Activated naive CD8-positive, alpha-beta T cell treated with anti-CD3 and anti-CD28 coated beads, Interleukin-2, amount 50 U/mL, for 24 hours (primary cell): ENCODE measurements at places on chromosomes 1 and 21.
A peak's percentile ranks its signal among the peaks of the same experiment; 100 is the strongest.

- H3K27me3 ChIP-seq = peaks cover 15% of the 10 kb centered on the region
- H3K4me3 ChIP-seq = peak overlapping the region; percentile 81
- H3K36me3 ChIP-seq = peaks cover 3% of the 10 kb centered on the region
- H3K27ac ChIP-seq = peak overlapping the region; percentile 94
- H3K4me1 ChIP-seq = peaks cover 87% of the 10 kb centered on the region
Observed at GRCh38 chr1:156104861-156105832, 9.4 kb upstream of the LMNA start.

GRCh38 chr1:235822685-235823084 lies 44.0 kb downstream of the LYST start:
- no peak overlapping the region for H3K4me3 ChIP-seq
- no peak overlapping the region for H3K27ac ChIP-seq
- H3K36me3 ChIP-seq = peaks cover 38% of the 10 kb centered on the region
- no peaks in the 10 kb centered on the region for H3K27me3 ChIP-seq
- peaks cover 2% of the 10 kb centered on the region for H3K4me1 ChIP-seq

GRCh38 chr1:39882152-39882551 lies 1.2 kb downstream of the TRIT1 start:
- peaks cover 40% of the 10 kb centered on the region for H3K4me1 ChIP-seq
- peaks cover 32% of the 10 kb centered on the region for H3K36me3 ChIP-seq
- peak overlapping the region; percentile 94 for H3K4me3 ChIP-seq
- H3K27ac ChIP-seq = peak overlapping the region; percentile 92

DNA sequence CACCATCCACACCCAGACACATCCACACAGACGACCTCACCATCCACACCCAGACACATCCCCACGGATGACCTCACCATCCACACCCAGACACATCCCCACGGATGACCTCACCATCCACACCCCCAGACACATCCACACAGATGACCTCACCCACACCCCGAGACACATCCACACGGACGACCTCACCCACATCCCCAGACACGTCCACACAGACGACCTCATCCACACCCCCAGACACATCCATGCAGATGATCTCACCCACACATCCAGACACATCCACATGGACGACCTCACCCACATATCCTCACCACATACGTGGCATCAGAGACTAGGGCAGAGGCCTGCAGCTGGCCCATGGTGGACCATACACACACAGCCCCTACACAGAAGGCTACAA lies 14.7 kb upstream of the FABP3 start:
- H3K4me1 ChIP-seq = no peaks in the 10 kb centered on the region
- H3K36me3 ChIP-seq = no peaks in the 10 kb centered on the region
- H3K27ac ChIP-seq = no peak overlapping the region
- H3K27me3 ChIP-seq = peaks cover 6% of the 10 kb centered on the region

GRCh38 chr1:231557411-231557810 lies 28.9 kb downstream of the TSNAX start:
- H3K27ac ChIP-seq = no peak overlapping the region
- H3K4me1 ChIP-seq = peaks cover 14% of the 10 kb centered on the region
- H3K36me3 ChIP-seq = peaks cover 21% of the 10 kb centered on the region
- no peak for DNase-seq
- H3K4me3 ChIP-seq = no peak overlapping the region
- H3K27me3 ChIP-seq = no peaks in the 10 kb centered on the region

DNA sequence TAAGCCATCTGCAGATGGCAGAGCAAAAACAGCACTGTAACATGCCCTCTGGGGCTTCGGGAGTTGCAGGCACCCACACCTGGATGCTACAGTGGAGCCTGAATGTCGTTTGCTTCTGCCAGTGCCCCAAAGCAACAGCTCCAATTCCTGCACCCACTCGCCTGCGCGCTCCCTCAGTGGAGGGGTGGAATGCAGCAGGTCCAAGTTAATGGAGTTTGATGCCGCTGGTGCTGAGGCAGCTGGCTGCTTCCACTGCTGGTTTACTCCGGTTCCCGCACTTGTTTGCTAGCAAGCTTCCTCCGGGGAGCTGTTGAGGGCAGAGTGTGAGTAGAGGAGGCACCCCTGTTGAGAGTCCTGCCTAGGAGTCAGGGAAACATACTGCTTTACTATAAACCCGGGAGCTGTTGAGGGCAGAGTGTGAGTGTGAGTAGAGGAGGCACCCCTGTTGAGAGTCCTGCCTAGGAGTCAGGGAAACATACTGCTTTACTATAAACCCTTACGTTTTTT lies 584.0 kb upstream of the TMPRSS15 start:
- no peaks in the 10 kb centered on the region for H3K27me3 ChIP-seq
- H3K36me3 ChIP-seq = peaks cover 3% of the 10 kb centered on the region
- H3K4me1 ChIP-seq = no peaks in the 10 kb centered on the region
- no peak overlapping the region for H3K4me3 ChIP-seq
- H3K27ac ChIP-seq = no peak overlapping the region
- DNase-seq = no peak

DNA sequence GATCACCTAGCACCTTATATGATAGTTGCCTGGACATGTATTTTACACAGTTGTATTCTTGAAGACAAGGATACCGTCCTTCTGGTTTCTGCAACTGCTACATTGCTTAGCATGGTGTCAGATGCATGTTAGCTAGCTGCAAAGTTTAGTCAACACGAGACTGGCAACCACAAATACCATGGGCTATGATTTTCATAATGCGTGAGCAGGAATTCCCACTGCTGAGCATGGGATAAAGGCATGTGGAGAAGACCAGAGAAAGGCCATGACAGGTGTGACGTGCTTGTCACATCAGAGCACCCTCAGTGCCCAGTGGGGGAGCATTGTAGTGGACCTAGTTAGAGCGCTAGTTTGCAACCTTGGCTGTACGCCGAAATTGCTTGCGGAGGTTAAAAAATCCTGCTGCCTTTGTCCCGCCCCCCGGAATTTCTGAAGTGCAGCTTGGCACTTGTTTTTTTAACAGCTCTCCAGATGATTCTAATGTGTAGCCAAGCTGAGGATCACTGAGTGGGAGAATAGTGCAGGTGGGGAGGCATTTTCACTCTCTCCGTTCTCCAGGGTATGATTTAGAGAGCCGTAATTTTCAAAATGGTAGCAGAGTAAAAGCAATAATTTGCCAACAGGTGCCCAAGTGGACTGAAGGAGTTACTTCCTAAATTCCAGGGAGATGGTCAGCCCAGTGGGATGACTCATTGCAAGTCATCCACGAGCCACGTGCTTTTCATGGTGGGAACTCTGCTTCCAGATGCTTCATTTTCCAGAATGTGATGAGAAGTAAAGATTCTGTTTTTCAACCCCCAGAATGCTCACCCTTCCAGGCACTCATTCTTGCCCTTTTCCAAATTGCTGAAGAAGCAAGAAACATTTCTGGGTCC lies 81.0 kb downstream of the CNIH3 start:
- no peak for DNase-seq
- H3K36me3 ChIP-seq = no peaks in the 10 kb centered on the region
- peaks cover 1% of the 10 kb centered on the region for H3K27me3 ChIP-seq
- no peaks in the 10 kb centered on the region for H3K4me1 ChIP-seq

- no peaks in the 10 kb centered on the region for H3K4me1 ChIP-seq
- H3K4me3 ChIP-seq = no peak overlapping the region
- no peak overlapping the region for H3K27ac ChIP-seq
- DNase-seq = no peak
- H3K27me3 ChIP-seq = no peaks in the 10 kb centered on the region
- H3K36me3 ChIP-seq = no peaks in the 10 kb centered on the region
Observed at GRCh38 chr1:7565099-7565750, 205.9 kb upstream of the VAMP3 start.
